ENCODE measurements at places on chromosomes 5 and 9. TPM values are rescaled to one million over a fixed set of nuclear protein-coding genes. Genes with fewer than 3 reads are reported as not detected.

DMRT3 gene
- not detected for polyA plus RNA-seq

ANXA1 gene
- polyA plus RNA-seq: 81.4 TPM

FAM200C gene
- 12.2 TPM for polyA plus RNA-seq

DNA sequence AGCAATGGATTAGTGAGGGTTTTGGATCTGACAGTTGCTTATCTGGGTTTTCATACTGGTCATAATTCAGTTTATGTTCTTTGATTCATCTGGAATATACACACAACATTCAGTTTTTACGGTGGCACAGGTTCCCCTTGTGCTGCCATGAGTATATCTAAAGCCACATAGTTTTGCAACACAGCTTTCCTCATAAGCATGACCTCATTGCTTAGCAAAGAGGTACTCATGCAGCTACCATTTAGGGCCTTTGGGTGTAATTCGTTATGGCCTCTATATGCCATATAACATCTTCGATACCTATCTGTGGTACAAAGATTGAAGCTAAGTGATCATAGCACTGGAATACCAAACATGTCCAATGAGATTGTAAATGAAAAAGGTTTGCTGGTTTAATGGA lies 2.9 kb upstream of the RBM22 start:
- no peak for DNase-seq

DNA sequence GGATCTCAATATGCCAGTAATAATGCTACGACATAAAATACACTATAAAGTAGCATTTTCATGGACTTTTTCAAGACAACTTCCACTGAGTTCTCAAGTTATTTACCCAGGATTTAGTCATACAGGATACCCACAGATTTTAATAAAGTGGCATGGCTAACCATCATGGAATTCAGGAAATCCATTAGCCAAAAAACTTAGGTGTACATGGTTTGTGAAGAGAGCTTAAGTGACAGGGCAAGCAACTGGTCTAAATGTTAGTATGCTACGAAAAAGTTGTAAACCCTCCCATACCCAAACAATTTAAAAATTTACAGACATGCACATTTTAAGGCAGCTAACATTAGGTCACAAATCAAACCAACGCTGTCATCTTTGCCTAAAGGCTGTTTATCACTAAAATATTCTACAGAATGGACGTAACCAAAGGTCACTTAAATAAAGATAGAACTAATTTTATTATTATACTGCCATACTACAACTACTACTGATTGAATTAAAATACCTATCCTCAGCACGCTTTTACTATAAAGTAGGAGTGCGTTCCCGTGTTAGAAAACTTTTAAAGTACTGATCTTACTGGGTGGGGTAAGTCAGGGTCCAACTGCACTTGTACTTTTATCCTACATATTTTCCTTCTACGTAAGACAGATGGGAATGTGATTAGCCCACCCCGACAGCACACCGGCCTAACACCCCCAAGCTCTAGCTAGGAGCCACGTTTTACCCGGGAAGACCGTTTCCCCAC lies 1.1 kb downstream of the UBTD2 start:
- no peak for DNase-seq

DNA sequence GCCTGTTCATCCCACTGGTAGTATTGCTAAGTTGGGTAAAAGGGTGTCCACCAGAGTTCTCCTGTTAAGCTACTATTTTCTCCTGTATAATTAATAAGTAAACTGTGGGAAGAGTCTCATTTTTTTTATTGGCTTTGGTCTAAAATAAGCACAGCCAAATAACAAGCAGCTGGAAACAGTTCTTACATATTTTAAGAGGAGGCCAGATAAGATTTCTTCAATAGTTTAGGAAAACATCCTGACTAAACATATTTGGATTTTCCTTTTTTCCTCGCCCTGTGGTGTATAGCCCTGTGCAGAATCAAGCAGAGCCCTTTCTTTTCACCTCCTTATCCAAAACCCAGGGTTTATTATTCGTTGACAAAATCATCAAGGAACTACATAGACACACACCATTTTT lies 122.2 kb upstream of the ZNF608 start:
- no peak for DNase-seq

- DNase-seq: no peak
Observed at GRCh38 chr5:170563824-170564567, 60.2 kb downstream of the KCNIP1 start.

DNA sequence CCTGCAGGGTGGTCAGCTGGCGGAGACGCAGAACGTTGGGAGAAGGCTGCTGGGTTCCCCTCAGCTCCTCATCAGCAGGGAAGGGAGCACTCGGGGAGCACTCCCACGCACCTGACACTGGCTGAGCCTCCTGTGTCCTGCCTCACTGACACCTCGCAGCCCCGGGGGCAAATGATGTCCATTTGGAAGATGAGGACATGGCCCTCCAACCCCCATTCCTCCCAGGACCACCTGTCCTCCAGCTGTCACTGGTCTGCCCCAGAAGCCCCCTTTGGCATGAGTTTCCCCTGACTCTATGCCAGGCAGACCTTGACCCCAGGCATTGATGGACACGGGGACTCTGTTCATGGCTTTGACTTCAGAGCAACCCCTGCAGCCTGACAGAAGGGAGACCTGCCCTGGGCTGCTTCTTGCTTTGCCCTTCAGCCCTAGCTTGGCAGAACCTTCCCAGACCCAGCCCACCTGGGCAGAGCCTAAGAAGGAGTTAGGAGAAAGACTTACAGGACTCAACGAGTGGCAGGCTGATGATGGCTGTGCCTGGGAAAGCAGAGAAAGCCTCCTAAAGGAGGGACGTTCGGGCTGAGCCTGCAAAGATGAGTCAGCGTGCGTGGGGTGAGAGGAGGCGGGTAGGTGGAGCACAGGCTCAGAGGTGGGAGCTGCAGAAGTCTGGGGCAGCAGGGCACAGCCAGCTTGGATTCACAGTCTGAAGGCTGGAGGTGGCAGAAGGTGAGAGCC lies 90.6 kb downstream of the LMX1B start:
- no peak for DNase-seq

GRCh38 chr9:84357275-84357674 lies 16.7 kb upstream of the SLC28A3 start:
- no peak for DNase-seq

GRCh38 chr5:4330327-4330726 lies 734.7 kb downstream of the IRX1 start:
- no peak for DNase-seq

- no peak for DNase-seq
Observed at GRCh38 chr9:27471366-27471765, 52.7 kb upstream of the IFNK start.
